Dermis blood vessel endothelial cell (primary cell): ENCODE measurements at places on chromosomes 5 and 9.

DNA sequence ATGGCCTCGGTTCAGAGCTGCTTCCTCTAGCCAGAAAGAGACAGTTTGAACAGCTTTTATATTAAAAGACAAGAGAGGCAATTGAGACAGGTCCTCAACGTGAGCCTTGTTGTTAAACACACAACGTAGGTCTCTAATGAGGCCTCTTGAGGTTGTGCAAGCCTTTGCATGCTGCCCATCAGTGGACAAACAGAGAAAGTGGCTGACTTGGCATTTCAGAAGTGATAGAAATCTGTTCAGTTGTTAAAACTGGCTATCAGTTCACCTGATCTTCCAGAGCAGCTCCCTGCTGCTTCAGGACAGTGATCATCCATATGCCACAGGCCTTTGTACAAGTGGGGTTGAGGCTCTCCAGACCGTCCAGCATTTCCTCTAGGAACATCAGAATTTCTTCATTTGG is 58.8 kb downstream of the MROH2B start:
- DNase-seq = no peak

GRCh38 chr9:124968238-124968637 is 27.4 kb upstream of the GOLGA1 start:
- DNase-seq = no peak

GRCh38 chr5:103211576-103212561 is 46.7 kb upstream of the MACIR start:
- peak; percentile 49 for DNase-seq

- no peak for DNase-seq
Observed at GRCh38 chr5:34531751-34532360, 124.3 kb upstream of the RAI14 start.

- DNase-seq = no peak
Observed at GRCh38 chr5:109573766-109574165, 116.0 kb upstream of the MAN2A1 start.

DNA sequence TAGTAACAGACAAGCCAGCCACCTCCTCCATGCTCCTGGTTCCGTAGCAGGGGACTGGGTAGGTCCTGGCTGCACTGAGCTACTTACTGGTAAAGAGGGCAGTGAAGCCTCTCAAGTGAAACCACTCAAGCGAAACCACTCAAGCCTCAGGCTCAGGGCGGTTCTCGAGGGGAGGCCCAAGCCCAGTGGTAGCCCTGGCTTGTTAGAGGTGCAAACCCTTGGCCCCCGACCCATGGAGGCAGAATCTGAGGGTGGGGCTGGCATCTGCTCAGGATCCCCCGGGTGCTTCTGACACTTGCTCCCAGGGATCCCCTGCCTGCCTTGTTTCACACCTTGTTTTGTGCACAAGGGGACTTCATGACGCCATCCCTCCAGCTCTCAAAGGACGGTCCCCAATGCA is 76.5 kb upstream of the OLFM1 start:
- DNase-seq = no peak

- DNase-seq = no peak
Observed at GRCh38 chr5:61887271-61887670, 418.7 kb upstream of the KIF2A start.

DNA sequence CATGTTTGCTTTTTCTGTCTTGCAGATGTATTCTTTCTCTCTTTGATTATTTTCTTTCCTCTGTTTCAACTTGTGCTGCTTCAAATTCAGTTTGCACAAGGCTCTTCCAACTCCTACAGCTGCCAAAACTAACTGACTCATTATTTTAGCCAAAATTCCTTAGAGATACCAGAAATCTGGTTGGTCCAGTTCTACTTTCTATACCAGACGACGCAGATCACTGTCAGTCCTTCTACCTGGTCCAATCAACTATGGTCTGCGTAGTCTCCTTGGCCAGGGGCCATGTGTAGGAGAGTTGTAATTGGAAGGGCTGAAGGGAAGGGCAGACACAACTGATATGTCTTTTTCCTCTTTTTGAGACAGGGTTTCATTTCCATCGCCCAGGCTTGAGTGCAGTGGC is 51.9 kb upstream of the JAK2 start:
- DNase-seq = no peak

DNA sequence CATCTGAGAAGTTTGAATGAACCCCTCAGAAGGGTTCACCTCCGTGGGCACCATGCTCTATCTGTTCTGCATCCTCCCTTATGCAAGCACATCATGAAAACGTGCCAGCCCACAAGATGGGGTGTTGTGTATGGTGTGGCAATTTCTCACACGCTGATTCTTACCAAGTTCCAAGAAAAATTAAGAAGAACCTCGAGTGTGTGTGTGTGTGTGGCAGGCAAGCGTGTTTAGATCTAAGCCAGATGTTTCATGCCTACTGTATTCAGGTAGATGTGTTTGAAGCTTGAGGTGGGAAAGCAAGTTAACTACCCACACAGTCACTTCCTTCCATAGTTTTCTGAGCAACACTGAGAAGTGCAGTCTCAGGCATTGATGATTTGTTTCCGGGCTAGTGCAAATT is 77.7 kb upstream of the GNA14 start:
- no peak for DNase-seq

DNA sequence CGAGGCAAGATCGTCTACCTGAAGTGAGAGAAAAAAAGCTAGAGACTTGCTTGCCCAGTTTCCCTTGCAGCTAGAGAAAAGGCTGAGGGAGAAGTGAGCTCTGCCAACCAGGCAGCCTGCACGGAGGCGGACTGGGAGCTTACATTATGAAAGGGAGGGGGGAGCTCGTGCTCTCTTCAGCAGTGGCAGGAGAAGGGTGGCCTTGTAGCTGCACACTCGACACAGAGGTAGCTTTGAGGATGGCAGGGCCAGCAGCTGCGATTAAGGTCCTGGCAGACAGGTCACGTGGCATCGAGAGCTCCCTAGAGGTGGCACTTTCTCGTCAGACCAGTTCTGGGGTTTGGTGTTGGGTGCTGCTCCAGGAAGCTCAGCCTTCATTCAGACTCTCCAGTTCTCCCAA is 26.7 kb downstream of the APBA1 start:
- DNase-seq = no peak

GRCh38 chr5:105735704-105736103 is 1935.0 kb downstream of the EFNA5 start:
- DNase-seq = no peak
